ENCODE measurements at places on chromosomes 11 and 22.

DNA sequence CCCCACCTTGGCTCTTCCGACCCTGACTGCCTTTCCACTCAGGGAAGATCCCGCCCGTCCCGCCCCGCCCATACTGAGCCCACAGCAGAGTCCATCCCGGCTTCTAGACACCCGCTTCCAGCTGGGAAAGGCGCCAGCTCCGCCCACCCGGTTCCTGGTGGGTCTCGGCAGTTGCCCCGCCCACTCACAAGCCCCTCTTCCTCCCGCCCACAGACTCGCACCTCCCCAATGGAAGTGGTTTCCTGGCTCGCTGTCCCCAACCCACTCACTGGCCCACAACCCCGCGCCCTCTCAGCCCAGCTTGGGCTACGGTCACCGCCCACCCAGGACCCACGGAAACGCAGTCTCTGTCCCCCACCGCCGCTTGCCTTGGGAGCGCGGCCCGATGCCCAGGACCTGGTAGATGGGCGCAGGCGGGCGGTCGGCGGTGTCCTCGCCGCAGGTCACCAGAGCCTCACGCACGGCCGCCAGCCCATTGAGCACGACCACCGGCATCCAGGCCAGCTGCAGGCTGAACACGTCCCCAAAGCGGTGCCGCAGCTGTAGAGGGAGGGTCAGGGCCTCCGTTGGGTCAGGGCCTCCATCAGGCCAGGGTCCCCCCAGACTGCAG lies 22.2 kb upstream of the CYP2D6 start:
- no peak for DNase-seq

- no peak for DNase-seq
Measured at GRCh38 chr11:106152013-106152412, 74.6 kb downstream of the AASDHPPT start.

DNA sequence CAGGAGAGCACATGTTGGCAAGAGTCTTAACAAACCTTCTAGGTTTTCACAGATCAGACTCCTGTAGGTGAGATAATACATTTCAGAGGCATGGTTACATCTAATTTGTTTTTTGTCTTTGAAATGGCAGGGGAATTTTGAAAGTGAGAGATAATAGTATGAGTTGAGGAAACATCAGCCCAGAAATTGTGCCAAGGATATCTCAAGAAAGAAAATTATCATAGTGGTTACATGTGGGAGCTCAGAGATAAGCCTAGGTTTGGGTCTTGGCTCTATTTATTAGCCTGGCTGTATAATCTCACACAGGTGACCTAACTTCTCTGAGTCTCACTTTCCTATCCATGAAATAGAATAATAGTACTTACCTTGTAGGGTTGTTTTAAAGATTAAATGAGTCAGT lies 443 bp downstream of the BTBD18 start:
- DNase-seq = no peak

DNA sequence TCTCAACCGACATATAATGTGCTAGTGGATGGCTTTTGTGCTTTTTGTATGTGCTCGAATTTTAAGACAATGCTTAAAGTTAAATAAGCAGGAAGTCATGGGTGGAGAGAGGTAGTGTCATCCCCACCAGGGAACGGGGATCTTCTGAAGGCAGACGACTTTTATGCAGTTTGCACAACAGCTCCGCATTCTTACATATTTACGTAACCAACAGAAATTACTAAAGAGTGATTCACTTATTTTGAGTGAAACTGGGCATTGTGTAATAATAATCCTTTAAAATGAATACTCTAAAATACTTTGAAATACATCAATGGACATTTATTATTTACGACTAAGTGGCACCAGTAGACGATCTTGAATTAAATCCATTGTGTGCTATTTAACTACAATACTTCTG lies 305.1 kb downstream of the CNTN5 start:
- DNase-seq = no peak

- DNase-seq = no peak
Measured at GRCh38 chr11:79308429-79308828, 132.4 kb downstream of the TENM4 start.

DNA sequence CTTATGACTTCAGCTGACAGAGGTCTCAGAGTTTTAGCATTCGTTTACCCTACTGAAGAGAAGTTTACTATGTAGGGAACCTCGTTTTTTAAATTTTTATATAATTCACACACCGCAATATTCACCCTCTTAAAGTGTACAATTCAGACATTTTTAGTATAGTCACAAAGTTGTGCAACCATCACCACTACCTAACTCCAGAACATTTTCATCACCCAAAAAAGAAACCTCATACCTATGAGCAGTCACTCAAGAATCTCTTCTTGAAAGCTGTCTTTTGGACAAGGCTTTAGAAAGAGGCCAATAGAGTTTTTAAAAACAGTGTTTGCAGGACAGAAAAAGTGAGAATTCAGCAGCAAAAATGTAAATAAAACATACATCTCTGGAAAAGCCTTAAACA lies 39.5 kb upstream of the CLNS1A start:
- DNase-seq = no peak
